ENCODE measurements at places on chromosomes 2 and 18. TPM values are rescaled to one million over a fixed set of nuclear protein-coding genes. Genes with fewer than 3 reads are reported as not detected.

The PID1 gene
- not detected for total RNA-seq

The POTEC gene
- total RNA-seq = not detected

The MAIP1 gene
- total RNA-seq = 29.8 TPM

The PER2 gene
- 20.4 TPM for total RNA-seq

The IL1R1 gene
- total RNA-seq = not detected

GRCh38 chr2:130790804-130791616, 35.7 kb downstream of the AMER3 start:
- no peak for DNase-seq

GRCh38 chr2:179543361-179543901, 278.8 kb upstream of the SESTD1 start:
- no peak for DNase-seq

DNA sequence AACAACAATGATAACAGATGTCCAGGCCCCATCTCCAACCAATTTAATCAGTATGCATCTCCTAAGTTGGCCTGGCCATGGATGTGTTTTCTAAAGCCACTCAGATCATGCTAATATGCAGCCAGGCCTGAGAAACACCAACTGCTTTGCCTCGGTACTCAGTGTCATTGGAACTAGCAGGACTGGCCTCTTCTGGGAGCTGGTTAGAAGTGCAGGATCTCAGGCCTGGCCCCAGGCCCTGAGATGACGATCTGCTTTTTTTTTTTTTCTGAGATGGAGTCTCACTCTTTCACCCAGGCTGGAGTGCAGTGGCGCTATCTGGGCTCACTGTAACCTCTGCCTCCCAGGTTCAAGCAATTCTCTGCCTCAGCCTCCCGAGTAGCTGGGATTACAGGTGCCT, 69.1 kb downstream of the IRS1 start:
- DNase-seq = no peak

DNA sequence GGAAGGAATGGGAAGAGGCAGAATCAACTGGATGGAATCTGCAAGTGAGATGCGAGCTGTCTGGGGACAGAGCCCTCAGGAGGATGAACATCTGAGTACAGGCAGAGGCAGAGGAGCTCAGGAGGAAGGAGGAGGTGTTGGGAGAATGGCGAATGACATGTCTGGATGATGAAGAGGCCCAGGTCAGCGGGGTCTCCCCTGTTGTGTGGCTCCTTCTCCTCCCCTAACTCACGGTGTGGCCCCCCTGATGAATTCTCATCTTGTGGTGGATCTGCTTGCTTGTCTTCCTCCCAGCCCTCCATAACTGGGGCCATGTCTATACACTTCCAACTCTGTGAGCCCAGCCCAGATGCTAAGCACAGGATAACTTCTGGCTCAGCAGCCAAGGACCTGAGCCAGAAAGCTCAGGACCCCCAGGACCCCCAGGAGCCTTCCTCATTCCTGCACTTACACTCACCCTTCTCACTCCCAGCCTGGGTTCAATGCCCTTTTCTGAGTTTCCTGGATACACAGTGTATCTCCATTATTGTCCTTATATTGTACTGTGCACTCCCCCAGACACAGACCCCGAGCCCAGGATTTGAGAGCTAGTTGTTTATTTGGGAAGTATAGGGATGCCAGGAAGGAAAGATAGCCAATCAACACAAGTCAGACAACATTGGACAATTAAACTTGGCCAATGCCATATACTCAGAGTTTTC, 678.6 kb upstream of the HS6ST1 start:
- no peak for DNase-seq

DNA sequence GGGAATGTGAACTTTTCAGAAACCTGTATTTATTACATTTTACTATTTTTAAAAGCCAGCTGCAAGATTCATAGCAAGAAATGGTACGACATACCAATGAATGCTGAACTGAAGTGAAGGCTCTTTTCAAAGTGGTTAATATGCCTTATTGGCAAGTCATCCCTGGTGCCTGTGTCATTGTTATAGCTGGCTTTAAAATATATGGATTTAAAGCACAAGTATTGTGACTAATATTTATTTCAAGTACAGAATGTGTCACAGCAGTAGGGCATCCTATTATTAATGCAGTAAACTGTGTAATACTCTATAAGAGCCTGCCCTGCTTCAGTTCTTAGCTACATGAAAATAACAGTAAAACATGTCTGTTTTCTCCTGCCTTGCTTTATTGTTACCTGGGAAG, 10.8 kb downstream of the TSHZ1 start:
- DNase-seq = no peak

DNA sequence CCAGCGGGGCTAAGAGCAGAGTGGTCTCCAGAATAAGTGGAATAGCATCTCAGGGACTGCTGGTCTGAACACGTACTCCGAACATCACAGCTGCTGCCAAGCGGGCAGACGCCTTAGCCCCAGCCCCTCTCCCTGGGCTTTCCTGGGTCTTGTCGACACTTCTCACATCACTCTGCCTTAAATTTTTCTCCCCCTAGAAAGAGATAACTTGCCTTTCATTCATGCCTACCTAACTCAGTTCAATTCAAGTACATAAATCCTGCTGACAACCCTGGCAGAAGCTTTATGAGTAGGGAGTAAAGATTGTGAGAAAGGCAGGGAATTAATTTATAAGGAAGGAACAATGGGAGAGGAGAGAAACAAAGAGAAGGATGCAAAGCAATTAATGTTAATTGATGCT, 202.9 kb upstream of the TNP1 start:
- no peak for DNase-seq

GRCh38 chr18:55386545-55386944, 201.4 kb downstream of the TCF4 start:
- DNase-seq = no peak

- DNase-seq = no peak
These were observed 114.4 kb upstream of the TMEM200C start for GRCh38 chr18:6009756-6010155.

- DNase-seq = no peak
These were observed 215.6 kb upstream of the POU3F3 start for GRCh38 chr2:104638190-104638858.

- no peak for DNase-seq
These were observed 1239.1 kb downstream of the LRP1B start for GRCh38 chr2:140891614-140892212.

- DNase-seq = no peak
These were observed 2.0 kb downstream of the IGFBP2 start for GRCh38 chr2:216635171-216635570.

GRCh38 chr2:10242451-10242850, 60.3 kb upstream of the HPCAL1 start:
- DNase-seq = no peak

DNA sequence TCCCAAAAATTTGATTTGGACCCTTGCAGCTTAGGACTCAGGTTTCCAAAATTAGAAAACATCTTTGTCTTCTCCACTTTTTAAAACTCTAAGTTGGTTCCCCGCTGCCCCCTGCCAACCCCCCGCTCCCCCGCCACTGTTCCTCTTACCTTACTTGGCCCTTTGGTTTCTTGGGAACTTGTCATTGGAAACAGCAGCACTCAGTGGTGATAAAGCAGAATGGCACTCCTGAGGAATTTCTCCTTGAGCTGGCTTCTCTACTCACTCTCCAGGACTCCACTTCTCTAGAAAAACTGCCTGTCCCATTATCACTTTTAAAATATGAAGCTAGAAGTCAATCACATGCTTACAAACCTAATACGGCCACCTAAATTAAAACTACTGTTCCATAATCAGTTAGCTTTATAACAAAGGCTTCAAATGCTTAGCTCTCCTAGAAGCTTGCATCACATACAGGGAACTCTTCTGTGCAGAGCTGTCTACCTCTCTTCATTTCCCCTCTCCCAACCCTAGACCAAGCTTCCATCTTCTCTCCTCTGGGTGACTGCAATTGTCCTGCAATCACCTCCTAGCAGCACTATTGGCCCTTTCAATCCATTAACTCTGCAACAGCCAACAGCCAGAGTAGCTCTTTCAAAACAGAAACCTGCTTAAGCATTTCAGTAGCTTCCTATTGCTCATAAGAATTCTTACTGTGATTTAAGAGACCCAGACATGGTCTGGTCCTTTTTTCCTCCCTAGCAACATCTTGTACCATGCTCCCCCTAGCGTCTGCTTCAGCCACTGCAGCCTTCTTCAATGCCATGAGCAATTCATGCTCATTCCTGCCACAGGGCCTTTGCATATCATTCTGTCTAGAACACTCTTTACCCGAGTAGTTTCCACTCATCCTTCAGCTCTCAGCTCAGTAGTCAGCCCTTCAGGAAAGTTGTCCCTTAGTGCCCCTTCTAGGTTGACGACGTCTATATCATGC, 15.2 kb upstream of the PLEKHM3 start:
- DNase-seq = peak; percentile 62

- no peak for DNase-seq
These were observed 307.7 kb downstream of the TNS1 start for GRCh38 chr2:217695033-217695520.

Data from OCI-LY7 (cell line).